ENCODE measurements at places on chromosomes 2 and 18.

- no peak for DNase-seq
These were observed 183.3 kb upstream of the ETAA1 start for GRCh38 chr2:67213677-67214402.

- no peak for DNase-seq
These were observed 142.4 kb upstream of the ALPP start for GRCh38 chr2:232236200-232236599.

DNA sequence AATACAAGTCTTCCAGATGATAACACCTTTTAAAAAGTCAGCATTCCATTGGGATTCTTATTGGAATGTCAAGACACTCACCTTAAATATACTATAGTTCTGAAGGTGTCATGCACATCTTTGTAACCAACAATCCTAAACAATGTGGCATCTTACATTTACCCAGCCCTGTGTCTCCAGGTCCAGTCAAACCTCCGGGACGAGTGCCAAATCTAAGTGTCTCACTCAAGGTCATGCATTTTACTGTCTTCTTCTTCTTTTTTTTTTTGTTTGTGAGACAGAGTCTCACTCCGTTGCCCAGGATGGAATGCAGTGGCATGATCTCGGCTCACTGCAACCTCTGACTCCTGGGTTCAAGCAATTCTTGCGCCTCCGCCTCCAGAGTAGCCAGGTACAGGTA lies 206.9 kb upstream of the FAM98A start:
- no peak for DNase-seq

GRCh38 chr2:16190446-16191270 lies 250.3 kb downstream of the MYCN start:
- DNase-seq, result no peak

GRCh38 chr2:239359196-239359912 lies 41.5 kb downstream of the HDAC4 start:
- DNase-seq, result no peak

DNA sequence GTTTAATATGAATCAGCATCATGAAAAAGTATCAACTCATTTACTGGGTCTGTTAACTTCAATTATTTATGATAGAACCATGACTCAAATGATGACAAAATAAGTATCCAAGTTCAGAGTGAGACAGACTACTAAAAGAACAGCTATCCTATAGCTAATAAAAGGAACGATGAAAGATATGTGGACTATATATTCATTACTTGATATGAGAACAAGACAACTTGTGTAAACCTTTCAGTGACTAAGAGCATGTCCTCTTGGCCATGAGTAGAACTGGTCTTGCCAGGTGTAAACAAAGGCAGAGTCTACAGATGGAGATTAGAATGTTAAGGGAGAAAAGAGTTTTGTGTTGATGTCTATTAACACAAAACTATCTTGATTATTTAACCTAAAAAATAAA lies 360.4 kb upstream of the ZC3H15 start:
- DNase-seq, result no peak

GRCh38 chr18:7927119-7927518 lies 360.0 kb downstream of the PTPRM start:
- no peak for DNase-seq

GRCh38 chr2:200364620-200365019 lies 58.1 kb downstream of the SPATS2L start:
- no peak for DNase-seq

DNA sequence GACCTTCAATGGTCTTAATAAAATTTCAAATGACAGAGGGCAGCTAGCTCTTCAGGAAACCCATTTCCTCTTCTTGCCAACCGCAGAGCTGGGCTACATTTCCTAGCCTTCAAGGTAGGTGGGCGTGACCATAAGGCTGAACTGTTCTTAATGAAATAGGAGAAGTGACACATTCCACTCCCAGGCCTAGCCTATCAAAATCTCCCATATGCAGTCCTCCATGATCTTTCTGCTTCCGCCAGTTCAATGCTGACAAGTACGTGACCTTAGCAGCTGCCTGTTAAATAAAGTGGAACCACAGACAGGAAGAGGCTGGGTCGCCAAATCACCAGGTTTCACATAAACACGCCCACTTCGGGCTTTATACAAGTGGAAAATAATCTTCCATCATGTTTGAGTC lies 13.2 kb downstream of the SERPINE2 start:
- DNase-seq, result no peak

GRCh38 chr2:43631618-43632317 lies 5.3 kb upstream of the PLEKHH2 start:
- no peak for DNase-seq

- DNase-seq, result no peak
These were observed 1.9 kb downstream of the PIEZO2 start for GRCh38 chr18:11147371-11147951.

DNA sequence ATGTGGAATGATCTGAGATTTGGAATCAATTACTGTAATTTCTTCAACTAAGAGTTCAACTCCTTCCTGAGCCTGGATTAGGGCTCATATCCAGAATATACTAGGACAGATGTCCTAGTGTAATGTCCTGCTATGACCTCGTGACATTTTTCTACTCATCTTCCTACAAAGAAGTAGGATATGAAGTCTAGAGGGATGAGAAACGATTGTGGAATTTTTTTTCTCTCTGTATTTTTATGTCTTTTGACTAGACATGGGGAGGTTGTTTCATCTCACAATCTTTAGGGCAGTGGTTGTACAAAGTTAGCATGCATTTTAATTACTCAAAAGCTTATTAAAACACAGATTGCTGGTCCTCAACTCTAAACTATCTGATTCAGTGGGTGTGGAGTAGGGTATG lies 203.0 kb downstream of the PARD3B start:
- DNase-seq, result no peak

- DNase-seq, result no peak
These were observed 8.5 kb downstream of the STAM2 start for GRCh38 chr2:152167065-152167464.

GRCh38 chr2:75594596-75594995 lies 33.9 kb upstream of the EVA1A start:
- no peak for DNase-seq

- DNase-seq, result no peak
These were observed 363.6 kb downstream of the ZNF521 start for GRCh38 chr18:24988253-24988840.

GRCh38 chr2:237726401-237726830 lies 72.2 kb upstream of the RBM44 start:
- no peak for DNase-seq

GRCh38 chr2:233303252-233303651 lies 4.4 kb upstream of the SAG start:
- no peak for DNase-seq

- no peak for DNase-seq
These were observed 16.8 kb downstream of the EVX2 start for GRCh38 chr2:176066645-176067588.

All from T-helper 17 cell (primary cell).